ENCODE measurements at places on chromosomes 13 and 19. TPM values are rescaled to one million over a fixed set of nuclear protein-coding genes. Genes with fewer than 3 reads are reported as not detected.

GTF2F1 gene
- 56.3 TPM for total RNA-seq

FUT2 gene
- total RNA-seq = 5.0 TPM

GNG8 gene
- not detected for total RNA-seq

CCNE1 gene
- total RNA-seq = 41.2 TPM

LGALS4 gene
- total RNA-seq = 0.54 TPM

TBXA2R gene
- 0.75 TPM for total RNA-seq

CCDC169 gene
- total RNA-seq = 43.3 TPM

DNA sequence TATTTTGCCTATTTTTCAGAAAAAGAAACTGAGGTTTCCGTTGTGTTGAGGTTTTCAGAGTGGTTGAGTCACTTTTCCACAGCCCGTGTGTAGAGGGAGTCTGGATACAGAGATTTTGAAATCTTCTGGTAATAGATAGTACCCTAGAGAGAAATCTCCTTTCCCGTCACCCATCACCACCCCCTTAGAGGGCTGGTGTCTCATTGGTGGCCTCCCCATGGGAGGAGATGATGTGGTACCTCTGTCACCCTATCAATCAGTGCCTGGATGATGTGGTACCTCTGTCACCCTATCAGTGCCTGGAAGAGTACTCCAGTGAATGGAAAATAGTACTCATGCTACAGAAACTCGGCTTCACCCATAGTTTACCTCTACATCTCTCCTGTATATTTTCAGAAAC lies 42.2 kb upstream of the SERP2 start:
- no peak for DNase-seq
- H3K4me1 ChIP-seq = no peaks in the 10 kb centered on the region
- H3K36me3 ChIP-seq = no peaks in the 10 kb centered on the region
- H3K27ac ChIP-seq = no peak overlapping the region
- no peak overlapping the region for H3K4me3 ChIP-seq

- no peaks in the 10 kb centered on the region for H3K27me3 ChIP-seq
- no peaks in the 10 kb centered on the region for H3K36me3 ChIP-seq
- no peak overlapping the region for H3K4me3 ChIP-seq
- no peak overlapping the region for H3K27ac ChIP-seq
- no peaks in the 10 kb centered on the region for H3K4me1 ChIP-seq
These were observed 53.5 kb upstream of the TNFRSF19 start for GRCh38 chr13:23516702-23517101.

- peaks cover 3% of the 10 kb centered on the region for H3K36me3 ChIP-seq
- H3K4me3 ChIP-seq = no peak overlapping the region
- H3K27me3 ChIP-seq = no peaks in the 10 kb centered on the region
- no peaks in the 10 kb centered on the region for H3K4me1 ChIP-seq
- no peak overlapping the region for H3K27ac ChIP-seq
These were observed 93.9 kb downstream of the RAB20 start for GRCh38 chr13:110467516-110468110.

DNA sequence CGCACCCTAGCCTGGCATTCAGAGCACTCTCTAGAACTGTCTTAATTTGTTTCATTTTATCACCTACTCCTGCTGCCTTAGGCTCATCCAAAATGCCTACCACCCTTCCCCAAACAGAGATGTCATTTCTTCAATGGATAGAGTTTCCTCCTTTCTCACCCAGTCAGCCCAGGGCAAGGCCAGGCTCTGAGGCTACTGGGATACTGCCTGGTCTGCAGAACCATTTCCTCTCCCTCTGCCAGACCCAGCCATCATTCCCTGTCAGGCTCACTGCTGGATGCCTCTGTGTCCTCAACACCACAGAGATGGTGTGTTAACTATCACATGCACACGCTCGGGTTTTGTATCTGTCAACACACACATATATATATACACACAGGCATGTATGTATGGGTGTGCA lies 47.2 kb downstream of the C13orf42 start:
- 0 out of 2 replicates have a peak, but pooled peaks cover 2% of the 10 kb centered on the region for H3K4me1 ChIP-seq
- no peak overlapping the region for H3K27ac ChIP-seq
- H3K4me3 ChIP-seq = no peak overlapping the region

GRCh38 chr19:51157265-51157664 lies 15.2 kb downstream of the SIGLEC7 start:
- no peak overlapping the region for H3K27ac ChIP-seq
- DNase-seq = no peak
- no peaks in the 10 kb centered on the region for H3K4me1 ChIP-seq
- no peak overlapping the region for H3K4me3 ChIP-seq
- no peaks in the 10 kb centered on the region for H3K27me3 ChIP-seq

DNA sequence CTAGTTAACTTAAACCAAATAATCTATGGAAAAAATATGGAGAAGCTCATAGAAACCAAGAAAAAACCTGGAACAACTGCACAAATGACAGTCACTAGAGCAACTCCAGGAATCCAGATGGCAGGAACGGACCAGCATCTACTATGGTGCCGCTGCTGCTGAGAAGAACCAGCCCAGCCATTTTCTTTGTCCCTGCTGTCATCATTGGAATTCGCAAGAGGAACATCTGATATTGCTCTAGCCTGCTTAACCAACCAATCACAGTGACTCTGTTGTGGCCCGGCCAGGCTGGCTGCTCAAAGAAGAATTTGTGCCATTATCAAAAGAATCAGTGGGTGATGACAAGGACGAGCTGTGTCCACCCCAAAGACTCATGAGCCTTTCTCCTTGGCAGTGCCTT lies 33.1 kb upstream of the CEBPA start:
- no peak overlapping the region for H3K4me3 ChIP-seq
- H3K36me3 ChIP-seq = no peaks in the 10 kb centered on the region
- no peaks in the 10 kb centered on the region for H3K27me3 ChIP-seq
- H3K4me1 ChIP-seq = no peaks in the 10 kb centered on the region
- no peak for DNase-seq

GRCh38 chr13:78121459-78122348 lies 203.1 kb upstream of the EDNRB start:
- H3K27me3 ChIP-seq = no peaks in the 10 kb centered on the region
- peaks cover 5% of the 10 kb centered on the region for H3K4me1 ChIP-seq
- DNase-seq = no peak
- H3K27ac ChIP-seq = no peak overlapping the region
- H3K4me3 ChIP-seq = no peak overlapping the region

- no peak overlapping the region for H3K27ac ChIP-seq
- no peaks in the 10 kb centered on the region for H3K27me3 ChIP-seq
- no peaks in the 10 kb centered on the region for H3K4me1 ChIP-seq
- H3K4me3 ChIP-seq = no peak overlapping the region
These were observed 4.8 kb upstream of the ZNF439 start for GRCh38 chr19:11843722-11844121.

DNA sequence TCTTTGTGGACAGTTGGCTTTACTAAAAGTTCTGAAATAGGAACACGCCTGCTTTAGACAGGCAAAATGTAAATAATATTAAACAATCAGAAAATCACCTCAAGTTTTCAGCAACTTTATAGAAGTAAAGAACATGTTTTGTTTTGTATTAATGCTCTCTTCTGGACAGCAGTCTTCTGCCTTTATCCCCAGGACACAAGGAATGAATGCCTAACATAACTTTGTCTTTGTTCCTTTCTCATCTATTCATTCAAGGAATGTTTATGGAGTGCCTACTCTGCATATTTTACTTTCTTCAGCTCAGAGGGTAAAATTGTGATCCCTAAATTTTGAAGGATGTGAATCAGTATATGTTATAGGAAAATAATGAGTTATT lies 325.4 kb downstream of the FOXO1 start:
- peaks cover 13% of the 10 kb centered on the region for H3K27me3 ChIP-seq
- no peaks in the 10 kb centered on the region for H3K36me3 ChIP-seq
- DNase-seq = no peak

- no peak for DNase-seq
- H3K4me3 ChIP-seq = no peak overlapping the region
- H3K4me1 ChIP-seq = peaks cover 15% of the 10 kb centered on the region
- no peaks in the 10 kb centered on the region for H3K27me3 ChIP-seq
These were observed 7.2 kb downstream of the RNASEH2B start for GRCh38 chr13:50916701-50917184.

DNA sequence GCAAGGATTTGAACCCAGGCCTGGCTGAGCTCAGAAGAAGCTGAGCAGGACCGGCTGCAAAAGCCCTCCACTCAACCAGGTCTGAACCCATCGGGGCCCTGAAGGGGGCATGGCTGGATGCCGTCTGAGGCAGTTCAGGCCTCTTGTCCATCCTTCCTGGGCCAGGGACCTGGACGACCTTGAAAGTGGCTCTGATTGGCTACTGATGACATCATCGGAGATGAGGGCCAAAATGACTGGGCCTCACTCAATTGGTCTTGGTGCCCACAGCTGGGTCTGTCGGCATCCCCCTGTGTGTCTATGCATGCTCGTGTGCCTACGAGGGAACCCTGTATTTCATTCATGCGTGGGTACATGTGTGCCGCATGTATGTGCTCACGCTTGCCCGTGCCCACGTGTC lies 71.8 kb downstream of the PTPRS start:
- no peak for DNase-seq
- H3K4me3 ChIP-seq = no peak overlapping the region
- no peak overlapping the region for H3K27ac ChIP-seq
- H3K27me3 ChIP-seq = no peaks in the 10 kb centered on the region
- H3K4me1 ChIP-seq = no peaks in the 10 kb centered on the region
- H3K36me3 ChIP-seq = peaks cover 15% of the 10 kb centered on the region

GRCh38 chr19:44925114-44925891 lies 10.9 kb downstream of the APOC1 start:
- DNase-seq = no peak
- H3K27me3 ChIP-seq = no peaks in the 10 kb centered on the region
- H3K4me3 ChIP-seq = no peak overlapping the region
- H3K27ac ChIP-seq = no peak overlapping the region
- no peaks in the 10 kb centered on the region for H3K4me1 ChIP-seq
- H3K36me3 ChIP-seq = no peaks in the 10 kb centered on the region

- no peak overlapping the region for H3K27ac ChIP-seq
- no peaks in the 10 kb centered on the region for H3K27me3 ChIP-seq
- H3K4me3 ChIP-seq = no peak overlapping the region
- H3K4me1 ChIP-seq = no peaks in the 10 kb centered on the region
- no peaks in the 10 kb centered on the region for H3K36me3 ChIP-seq
These were observed 1132.4 kb downstream of the EFNB2 start for GRCh38 chr13:105403086-105403485.

DNA sequence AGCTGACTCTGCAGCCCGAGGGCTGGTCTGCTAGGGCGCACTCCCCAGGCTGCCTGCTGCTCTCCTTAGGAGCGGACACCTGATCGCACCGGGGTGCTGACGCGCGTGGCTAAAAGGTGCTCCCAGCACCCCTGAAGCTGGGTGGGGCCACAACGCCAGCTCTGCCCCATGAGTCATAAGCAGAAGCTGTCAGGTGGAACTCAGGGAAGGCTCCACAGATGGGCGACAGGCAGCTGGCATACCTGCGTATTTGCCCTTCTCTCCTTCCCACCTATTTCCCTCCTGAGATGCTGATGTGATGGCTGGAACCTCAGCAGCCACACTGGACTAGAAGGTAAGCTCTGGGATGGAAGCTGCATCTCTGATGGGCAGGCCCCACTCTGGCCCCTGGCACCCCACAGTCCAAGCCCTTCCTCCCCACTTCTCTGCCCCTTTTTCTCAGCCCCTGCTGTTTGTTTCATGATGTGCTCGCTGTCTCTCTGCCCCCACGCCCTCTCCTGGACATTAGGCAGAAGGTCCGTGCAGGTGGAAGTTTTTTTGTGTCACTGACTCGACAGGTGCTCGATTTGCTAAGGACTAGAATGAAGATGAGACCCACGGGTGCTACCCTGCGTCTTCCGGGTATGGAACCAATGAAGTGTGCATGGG lies 30.3 kb upstream of the CACTIN start:
- H3K27ac ChIP-seq = no peak overlapping the region
- peaks cover 19% of the 10 kb centered on the region for H3K36me3 ChIP-seq
- no peak for DNase-seq
- no peaks in the 10 kb centered on the region for H3K4me1 ChIP-seq
- H3K4me3 ChIP-seq = no peak overlapping the region

GRCh38 chr13:25872481-25873241 lies 179.2 kb downstream of the SHISA2 start:
- H3K4me3 ChIP-seq = no peak overlapping the region
- H3K36me3 ChIP-seq = no peaks in the 10 kb centered on the region
- no peaks in the 10 kb centered on the region for H3K4me1 ChIP-seq
- no peak for DNase-seq

GRCh38 chr19:2811221-2811722 lies 8.4 kb upstream of the ZNF554 start:
- no peaks in the 10 kb centered on the region for H3K27me3 ChIP-seq
- H3K27ac ChIP-seq = no peak overlapping the region
- peaks cover 44% of the 10 kb centered on the region for H3K36me3 ChIP-seq

GRCh38 chr19:32866061-32866460 lies 3.5 kb downstream of the SLC7A9 start:
- no peaks in the 10 kb centered on the region for H3K27me3 ChIP-seq
- no peak overlapping the region for H3K27ac ChIP-seq
- H3K4me3 ChIP-seq = no peak overlapping the region
- no peaks in the 10 kb centered on the region for H3K4me1 ChIP-seq

DNA sequence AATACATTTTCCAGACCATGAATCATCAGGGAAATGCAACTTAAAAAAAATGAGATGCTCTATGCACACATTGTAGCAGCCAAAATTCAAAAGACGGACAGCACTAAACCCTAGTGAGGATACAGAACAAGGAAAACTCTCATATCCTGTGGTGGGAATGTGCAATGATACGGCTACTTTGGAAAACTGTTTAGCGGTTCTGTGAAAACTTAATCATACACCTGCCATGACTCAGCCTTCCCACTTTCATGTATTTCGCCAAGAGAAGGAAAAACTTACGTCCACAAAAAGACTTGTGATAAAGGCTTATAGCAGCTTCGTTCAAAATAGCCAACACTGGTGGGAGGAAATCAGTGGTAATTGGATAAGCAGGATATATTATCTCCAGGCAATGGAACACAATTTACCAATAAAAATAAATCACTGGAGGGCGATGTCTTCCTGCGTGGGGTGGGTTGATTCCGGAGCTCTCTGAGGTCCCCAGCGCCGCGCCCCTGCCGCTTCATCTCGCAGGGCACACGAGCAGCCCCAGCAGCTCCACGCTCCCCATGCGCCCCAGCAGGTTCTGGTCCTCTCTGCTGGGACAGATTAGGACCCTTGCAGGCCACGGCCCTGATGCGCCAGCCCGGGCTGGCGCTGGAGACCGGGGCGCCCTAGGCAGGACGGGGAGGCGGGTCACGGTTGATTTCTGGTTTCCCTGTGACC lies 97.2 kb upstream of the ARHGEF7 start:
- H3K4me3 ChIP-seq = no peak overlapping the region
- no peaks in the 10 kb centered on the region for H3K4me1 ChIP-seq
- no peaks in the 10 kb centered on the region for H3K27me3 ChIP-seq
- H3K36me3 ChIP-seq = no peaks in the 10 kb centered on the region
- DNase-seq = no peak

- H3K4me3 ChIP-seq = no peak overlapping the region
- no peaks in the 10 kb centered on the region for H3K27me3 ChIP-seq
- no peak for DNase-seq
- no peaks in the 10 kb centered on the region for H3K4me1 ChIP-seq
- H3K27ac ChIP-seq = no peak overlapping the region
These were observed 76.0 kb downstream of the ZDHHC20 start for GRCh38 chr13:21383090-21383489.

Data from H1 (cell line).